Activated CD4-positive, CD25-positive, alpha-beta regulatory T cell treated with anti-CD3 and anti-CD28 coated beads, Interleukin-2, amount 50 U/mL, for 72 hours (primary cell): ENCODE measurements at places on chromosomes 12 and 14.

DNA sequence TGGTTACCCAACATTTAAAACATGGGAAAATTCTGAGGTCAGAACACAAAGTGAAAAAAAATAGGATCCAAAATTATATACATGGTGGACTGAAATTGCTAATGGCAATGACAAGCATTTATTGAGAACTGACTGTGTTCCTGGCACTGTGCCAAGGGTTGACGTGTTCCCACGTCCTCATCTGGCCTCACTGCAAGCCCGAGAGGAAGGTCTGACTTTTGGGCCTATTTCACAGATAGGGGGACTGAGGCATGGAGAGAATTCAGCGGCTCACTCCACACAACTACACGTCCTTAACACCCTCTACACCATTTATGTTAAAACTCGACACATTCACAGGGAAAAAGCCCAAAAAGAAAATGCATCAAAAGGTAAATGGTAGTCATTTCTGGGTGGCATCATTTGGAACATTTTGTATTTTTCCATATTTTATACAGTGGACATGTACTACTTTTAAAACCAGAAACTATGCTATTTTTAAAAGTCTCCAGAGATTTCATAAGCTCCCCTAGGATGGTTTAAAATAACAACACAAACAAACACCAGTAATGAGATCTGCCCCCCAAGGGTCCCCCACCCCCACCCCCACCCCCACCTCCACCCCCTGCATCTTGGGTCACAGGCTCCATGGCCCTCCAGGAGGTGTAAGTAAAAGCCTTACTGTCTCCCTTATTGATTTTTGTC, 27.7 kb downstream of the CLMN start:
- DNase-seq: no peak

DNA sequence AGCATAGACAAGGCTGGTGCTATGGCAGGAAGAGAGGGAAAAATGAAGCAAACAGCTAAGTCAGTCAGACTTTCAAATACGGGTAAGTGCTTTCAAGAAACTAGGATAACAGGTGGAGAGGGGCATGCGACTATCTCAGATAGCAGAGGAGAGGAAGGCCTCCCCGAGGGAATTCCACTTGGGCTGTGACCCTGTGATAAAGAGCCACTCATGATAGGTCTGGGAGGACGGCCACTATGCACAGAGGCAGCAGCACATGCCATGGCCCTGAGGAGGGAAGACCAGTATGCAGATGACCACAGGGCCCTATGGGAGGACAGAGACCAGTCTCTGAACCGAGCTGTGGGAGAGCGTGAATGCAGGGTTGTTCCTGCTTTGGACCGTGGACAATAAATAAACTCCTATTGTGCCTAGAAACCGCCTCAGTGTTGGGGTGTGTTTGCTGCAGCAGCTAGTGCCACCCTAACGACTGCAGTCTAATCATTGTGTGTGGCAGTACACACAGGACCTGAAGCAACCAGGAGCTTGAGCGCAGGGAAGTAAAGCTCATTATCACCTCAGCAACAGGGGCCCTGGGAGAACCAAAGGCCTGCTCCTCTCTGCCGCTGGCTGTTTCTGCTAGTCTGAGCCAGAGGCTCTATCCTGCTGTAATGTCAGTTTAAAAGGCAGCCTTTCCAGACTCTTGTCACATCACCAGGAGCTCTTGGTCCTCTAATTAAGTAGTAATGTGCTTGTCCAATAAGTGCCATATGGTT, 119.1 kb downstream of the CACNA1C start:
- DNase-seq: no peak

GRCh38 chr12:70849265-70849960, 71.1 kb downstream of the PTPRR start:
- DNase-seq: no peak

DNA sequence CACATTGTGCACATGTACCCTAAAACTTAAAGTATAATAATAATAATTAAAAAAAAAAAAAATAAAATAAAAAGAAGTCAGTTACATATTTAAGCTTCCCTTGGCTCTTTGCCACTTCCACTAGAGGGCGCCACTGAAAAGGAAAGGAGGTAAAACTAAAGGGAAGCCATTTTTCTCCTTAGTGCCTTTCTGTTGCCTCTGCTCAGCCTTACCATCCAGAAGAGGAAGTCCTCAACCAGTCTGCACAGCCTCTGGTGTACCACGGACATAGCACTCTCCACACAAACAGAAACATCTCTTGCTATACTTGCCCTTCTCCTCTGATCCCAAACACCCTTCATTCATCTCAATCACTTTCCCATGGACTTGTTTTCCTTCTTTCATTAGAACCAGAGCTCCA, 169.0 kb upstream of the EEA1 start:
- peak; percentile 66 for DNase-seq

- DNase-seq: no peak
These were observed 817 bp downstream of the STXBP6 start for GRCh38 chr14:25049093-25049567.

- no peak for DNase-seq
These were observed 14.8 kb upstream of the GABARAPL1 start for GRCh38 chr12:10197879-10198278.

- no peak for DNase-seq
These were observed 838 bp downstream of the LRIG3 start for GRCh38 chr12:58919231-58920101.

GRCh38 chr14:41297576-41298327, 308.9 kb upstream of the LRFN5 start:
- no peak for DNase-seq

DNA sequence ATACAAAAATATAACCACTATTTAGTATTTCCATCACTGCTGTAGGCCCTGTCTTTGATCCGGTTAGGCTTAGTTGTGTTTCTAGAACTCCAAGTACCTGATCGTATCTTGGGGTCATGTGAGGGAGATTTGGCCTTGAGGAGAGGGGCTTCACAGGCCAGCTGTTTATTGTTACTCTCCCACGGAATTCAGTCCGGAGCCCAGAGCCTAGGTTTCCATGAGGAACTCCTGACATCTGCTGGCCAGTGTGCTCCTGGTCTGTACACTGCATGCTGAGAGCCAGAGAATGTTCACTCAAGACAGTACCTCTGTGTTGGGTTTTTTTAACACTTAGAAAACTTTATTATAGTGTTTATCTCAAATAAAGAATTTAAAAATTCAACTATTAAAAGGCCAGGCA, 341.0 kb upstream of the TMEM132C start:
- DNase-seq: no peak

GRCh38 chr12:24778486-24779304, 170.2 kb downstream of the BCAT1 start:
- DNase-seq: no peak

GRCh38 chr14:56295743-56296142, 177.5 kb downstream of the PELI2 start:
- no peak for DNase-seq

- no peak for DNase-seq
These were observed 241.1 kb upstream of the FBXO33 start for GRCh38 chr14:39673270-39673711.
